ENCODE measurements at places on chromosomes 12 and 14.

DNA sequence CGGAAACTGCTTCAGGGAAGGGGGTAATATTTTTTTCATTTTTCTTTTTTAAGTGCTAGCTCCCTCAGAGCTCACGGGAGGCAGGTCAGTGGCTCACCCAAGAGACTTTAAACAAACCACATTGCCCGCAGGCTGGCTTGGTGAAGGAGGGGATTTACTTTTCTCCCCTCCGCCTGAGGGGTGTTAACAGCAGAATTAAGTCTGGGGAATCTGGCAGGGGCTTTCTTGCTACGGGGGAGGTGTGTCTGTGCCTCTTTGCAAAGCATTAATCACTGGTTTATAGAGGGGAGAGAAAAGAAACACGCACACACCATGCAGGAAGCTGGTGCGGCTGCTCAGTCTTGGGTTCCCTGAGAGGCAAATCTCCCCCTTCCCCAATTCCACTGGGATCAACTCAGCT is 26.2 kb upstream of the TBX3 start:
- no peak for DNase-seq

- peak; percentile 73 for DNase-seq
Observed at GRCh38 chr12:10982244-10982643, 4.5 kb downstream of the TAS2R50 start.

- no peak for DNase-seq
Observed at GRCh38 chr12:123134826-123135225, 16.1 kb downstream of the PITPNM2 start.

GRCh38 chr14:64745511-64746091 is 41.4 kb downstream of the PLEKHG3 start:
- DNase-seq = no peak

DNA sequence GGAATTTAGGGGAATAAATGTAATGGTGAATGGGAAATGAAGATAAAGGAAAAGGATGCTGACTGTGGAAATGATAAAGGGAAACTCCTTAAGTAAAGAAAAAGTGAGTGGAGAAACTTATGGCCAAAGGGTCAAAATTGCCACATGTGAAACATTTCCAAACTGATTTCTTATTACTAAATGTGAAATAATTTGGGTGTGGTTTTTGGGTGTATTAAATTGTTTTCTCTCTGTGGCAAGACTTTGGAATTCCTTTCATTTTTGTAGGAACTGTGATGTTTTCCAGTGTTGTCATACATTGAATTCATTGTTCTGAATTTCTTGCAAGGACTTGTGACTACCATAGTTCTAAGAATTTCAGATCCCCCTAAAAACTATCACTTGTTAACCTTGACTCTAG is 1891.5 kb upstream of the SEL1L start:
- DNase-seq = no peak

- DNase-seq = no peak
Observed at GRCh38 chr12:128825835-128826234, 2.1 kb upstream of the SLC15A4 start.

DNA sequence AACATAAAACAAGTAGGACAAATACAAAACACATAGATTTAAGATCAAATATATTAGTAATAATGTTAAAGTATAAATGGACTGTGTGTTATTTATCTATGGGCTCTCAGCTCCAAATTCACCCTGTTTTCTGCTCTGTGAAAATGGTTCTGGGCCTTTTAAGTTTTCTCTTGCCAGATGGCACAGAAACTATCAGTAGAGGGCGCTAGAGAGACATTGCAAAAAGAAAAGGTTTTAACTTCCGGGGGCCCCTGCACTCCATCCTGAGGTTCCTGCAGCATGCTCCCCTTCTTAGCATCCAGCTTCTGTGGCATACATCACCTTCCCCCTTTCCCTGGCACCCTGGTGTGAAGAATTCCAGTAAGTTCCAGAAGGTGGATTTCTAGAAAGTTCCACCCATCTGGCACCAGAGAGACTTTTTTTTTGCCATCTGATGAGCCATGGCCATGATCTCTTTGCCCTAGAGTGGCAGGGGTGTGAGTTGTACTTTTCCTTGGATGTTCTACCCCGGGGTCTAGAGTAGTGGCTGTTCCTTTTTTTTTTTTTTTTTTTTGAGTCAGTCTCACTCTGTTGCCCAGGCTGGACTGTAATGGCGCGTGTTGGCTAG is 29.3 kb downstream of the ZCRB1 start:
- DNase-seq = no peak

DNA sequence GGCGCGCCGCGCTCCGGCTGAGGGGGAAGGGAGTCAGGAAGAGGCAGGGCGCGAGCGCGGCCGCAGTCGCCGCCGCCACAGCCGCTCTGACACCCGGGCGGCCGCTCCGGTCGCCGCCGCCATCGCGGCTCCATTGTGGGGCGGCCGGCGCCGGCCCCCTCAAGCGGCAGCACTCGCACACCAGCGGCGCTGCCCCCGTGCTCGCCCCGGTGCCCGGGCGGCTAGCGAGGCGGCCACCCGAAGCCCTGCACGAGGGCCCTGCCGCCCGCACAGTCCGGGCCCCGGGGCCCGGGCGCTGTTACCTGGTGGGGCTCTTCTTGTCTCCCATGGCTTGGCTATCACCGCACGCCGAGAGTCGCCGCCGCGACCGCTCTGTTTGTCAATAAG is 202 bp downstream of the YAF2 start:
- no peak for DNase-seq

- DNase-seq = no peak
Observed at GRCh38 chr12:103965255-103965589, 450 bp upstream of the TDG start.

- no peak for DNase-seq
Observed at GRCh38 chr12:60760965-60761364, 1165.1 kb downstream of the SLC16A7 start.

DNA sequence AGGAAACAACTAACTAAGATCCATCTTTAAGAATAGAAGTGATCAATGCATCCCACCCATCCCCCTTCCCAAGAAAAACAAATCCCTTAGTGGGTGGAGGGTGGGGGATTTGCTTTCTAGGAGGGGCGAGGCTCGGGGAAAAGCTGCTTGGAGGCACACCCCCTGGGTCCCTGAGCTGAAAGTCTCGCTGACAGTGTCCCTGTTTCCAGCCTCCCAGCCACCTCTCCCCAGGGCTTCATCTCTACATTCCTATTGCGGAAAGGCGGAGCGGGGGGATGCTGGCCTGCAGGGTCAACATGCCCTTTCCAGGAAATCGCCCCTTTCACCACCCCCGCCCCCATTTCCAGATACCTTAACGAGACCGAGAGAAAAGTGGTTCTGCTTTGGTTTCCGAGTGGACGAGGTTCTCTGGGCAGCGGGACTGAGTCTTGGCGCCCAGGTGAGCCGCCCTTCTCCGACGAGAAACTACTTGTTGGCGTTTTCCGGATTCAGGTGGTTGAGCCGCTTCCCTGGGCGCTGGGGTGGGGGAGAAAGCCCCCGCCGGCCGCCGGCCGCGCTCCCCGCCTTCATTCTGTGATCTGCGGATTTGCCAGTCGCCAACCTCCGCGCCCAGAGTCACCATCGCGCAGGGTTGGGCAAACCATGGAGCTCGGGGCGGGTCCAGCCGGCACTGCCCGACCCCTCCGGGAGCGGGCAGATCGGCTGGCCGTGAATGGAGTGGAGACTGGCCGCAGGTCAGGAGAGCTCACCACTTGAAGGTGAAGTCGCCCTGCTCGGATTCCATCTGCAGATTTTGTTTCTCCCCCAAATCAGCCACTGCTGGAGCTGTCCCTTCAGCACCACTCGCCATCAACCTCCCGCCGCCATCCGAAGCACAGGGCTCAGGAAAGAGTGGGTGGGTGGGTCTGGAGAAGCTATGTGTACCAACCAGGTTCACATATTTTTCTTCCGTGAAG is 505 bp downstream of the KCNC2 start:
- no peak for DNase-seq

GRCh38 chr12:4039931-4040330 is 166.7 kb upstream of the PARP11 start:
- DNase-seq = no peak

- no peak for DNase-seq
Observed at GRCh38 chr14:50778721-50779483, 52.1 kb downstream of the NIN start.

- DNase-seq = no peak
Observed at GRCh38 chr12:3315201-3315661, 175.8 kb upstream of the PRMT8 start.

- DNase-seq = no peak
Observed at GRCh38 chr14:25516838-25517237, 466.9 kb upstream of the STXBP6 start.

- no peak for DNase-seq
Observed at GRCh38 chr12:131369094-131369845, 341.6 kb upstream of the SFSWAP start.

DNA sequence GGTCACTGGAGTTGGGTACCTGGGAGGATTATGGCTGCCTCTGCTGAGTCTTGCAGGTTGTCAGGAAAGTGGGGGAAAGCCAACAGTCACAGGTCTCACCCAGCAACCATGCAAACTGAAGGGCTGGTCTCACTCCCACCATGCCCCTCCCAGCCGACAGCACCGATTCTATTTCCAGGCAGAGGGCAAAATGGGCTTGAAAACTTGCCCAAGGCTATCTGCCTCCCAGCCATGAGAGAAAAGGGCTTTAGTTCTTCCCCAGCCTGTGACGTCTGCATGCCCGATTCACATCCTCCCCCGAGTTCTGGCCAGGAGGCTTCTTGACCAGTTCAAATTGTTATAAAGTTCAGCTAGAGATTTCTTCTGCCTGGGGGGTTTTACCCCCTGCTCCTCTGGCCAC is 9.9 kb upstream of the TAS2R30 start:
- DNase-seq = no peak

- no peak for DNase-seq
Observed at GRCh38 chr14:37594971-37595808, at the start of the genes FOXA1 and TTC6. Gene FOXA1, minus strand, starts transcription at chr14:37595249. Its CDS starts 277 bp downstream, at chr14:37594972. Gene TTC6, plus strand, starts transcription at chr14:37595629. Its CDS starts 26,436 bp downstream, at chr14:37622065.

GRCh38 chr12:53324113-53324778 is 2.8 kb upstream of the AAAS start:
- DNase-seq = peak; percentile 64

DNA sequence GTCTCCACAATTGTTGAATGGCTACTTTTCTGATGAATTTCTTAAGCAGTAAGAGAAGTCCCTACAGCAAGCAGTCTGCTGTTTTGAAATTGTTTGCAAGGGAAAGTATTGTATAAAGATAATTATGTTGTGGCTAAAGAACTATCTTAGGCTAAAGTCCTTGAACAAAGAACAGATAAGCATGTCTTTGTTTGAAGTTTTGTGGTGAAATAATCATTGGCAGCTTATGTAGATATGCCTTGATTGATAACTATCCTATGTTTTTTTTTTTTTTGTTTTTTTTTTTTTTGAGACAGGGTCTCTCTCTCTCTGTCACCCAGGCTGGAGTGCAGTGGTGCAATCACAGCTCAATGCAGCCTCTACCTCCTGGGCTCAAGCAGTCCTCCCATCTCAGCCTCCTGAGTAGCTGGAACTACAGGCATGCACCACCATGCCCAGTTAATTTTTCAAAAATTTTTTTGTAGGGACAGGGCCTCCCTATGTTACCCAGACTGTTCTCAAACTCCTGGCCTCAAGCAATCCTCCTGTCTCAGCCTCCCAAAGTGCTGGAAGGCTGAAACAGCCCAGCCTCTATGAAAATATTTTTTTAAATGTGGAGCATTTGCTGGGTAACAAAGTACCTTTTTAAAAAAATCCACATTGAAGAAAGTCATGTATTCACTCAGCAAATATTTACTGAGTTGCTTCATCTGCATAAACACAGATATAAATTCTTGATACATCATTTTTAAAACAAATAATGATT is 80.8 kb downstream of the LLPH start:
- no peak for DNase-seq

DNA sequence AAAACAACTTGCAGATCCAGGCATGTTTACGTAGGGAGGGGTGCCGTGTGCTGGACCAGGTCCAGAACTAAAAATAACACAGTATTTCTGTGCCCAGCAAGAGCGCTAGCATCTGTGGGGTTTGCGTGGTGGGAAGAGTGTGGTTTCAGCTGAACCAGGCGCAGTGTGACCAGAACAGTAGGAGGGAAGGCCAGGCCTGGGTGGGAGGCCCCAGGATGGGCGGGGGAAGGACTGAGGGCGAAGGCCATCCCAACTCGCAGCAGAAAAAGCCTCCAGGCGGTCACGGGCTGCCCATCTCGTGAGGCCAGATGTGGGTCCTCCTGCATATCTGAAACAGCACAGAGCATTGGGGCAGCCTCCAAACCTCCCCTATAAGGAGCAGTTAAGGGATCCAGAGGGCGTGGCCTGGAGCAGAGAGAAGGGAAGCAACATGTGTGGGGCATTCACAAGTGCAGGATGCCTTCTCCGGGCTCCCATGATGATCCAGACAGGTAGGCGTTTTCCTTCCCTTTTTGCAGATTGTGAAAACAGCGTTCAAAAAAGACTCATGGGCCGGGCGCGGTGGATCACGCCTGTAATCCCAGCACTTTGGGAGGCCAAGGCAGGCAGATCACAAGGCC is 17.8 kb upstream of the CD9 start:
- DNase-seq = no peak

GRCh38 chr12:103855896-103856657 is 15.0 kb upstream of the NT5DC3 start:
- DNase-seq = no peak

DNA sequence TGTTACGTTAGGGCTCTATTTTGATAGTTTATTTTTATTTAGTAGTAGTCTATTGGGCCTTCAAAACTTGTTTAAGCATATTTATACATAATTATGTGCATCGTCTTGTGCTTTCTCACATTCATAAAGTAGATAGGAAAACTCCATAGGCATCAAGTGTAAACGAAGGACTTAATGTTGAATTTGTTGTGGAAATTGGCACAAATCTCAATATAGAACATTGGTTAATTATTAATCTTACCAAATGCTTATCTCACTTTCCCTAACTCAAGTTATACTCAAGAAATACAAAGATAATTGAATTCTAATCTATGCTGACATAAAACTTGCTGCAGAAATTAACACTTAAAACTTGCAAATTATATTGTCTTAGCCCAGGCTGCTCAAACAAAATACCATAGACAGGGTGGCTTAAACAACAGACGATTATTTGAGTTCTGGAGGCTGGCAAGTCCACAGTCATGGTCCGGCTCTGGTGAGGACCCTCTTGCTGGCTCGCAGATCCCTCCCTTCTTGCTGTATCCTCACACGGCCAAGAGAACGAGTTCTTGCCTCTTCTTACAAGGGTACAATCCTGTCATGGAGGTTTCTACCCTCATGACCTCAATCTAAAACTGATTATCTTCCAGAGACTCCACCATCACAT is 18.8 kb downstream of the STYX start:
- DNase-seq = no peak

GRCh38 chr14:54574528-54574927 is 7.6 kb downstream of the SAMD4A start:
- no peak for DNase-seq

- DNase-seq = no peak
Observed at GRCh38 chr14:65731933-65732506, 319.5 kb downstream of the FUT8 start.

- no peak for DNase-seq
Observed at GRCh38 chr14:78448164-78449094, 278.3 kb downstream of the NRXN3 start.

GRCh38 chr14:68103853-68104252 is 284.3 kb downstream of the RAD51B start:
- DNase-seq = no peak

- DNase-seq = no peak
Observed at GRCh38 chr12:130335517-130336392, 1.9 kb upstream of the PIWIL1 start.

- DNase-seq = no peak
Observed at GRCh38 chr12:104263580-104264358, 39.8 kb upstream of the EID3 start.

- peak; percentile 64 for DNase-seq
Observed at GRCh38 chr12:113174461-113175384, 10.6 kb downstream of the DDX54 start.

GRCh38 chr12:93136253-93137055 is 207.4 kb upstream of the EEA1 start:
- DNase-seq = no peak

All from CD8-positive, alpha-beta T cell (primary cell).